Type B pancreatic cell (in vitro differentiated cells): ENCODE measurements at places on chromosomes 3 and 15. TPM values are rescaled to one million over a fixed set of nuclear protein-coding genes. Genes with fewer than 3 reads are reported as not detected.

DNA sequence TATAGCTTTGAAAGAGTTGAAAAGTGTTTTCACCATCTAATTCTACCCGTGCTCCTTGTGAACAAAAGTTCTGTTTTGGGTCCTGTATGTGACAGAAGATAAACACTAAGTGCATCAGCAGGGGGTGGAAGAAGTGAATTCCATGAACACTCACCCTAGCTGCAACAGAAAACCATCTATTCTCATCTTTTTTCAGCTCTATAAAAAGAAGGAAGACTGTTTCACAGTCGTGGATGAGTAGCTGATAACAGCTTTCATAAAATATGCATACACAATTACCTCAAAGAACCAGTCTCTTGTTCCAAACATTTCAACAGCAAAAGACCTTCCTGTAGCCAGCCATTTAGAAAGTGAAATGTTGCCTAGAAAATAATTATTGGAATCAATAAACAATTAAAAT, 281.7 kb upstream of the RASGRP1 start:
- no peak for DNase-seq

DNA sequence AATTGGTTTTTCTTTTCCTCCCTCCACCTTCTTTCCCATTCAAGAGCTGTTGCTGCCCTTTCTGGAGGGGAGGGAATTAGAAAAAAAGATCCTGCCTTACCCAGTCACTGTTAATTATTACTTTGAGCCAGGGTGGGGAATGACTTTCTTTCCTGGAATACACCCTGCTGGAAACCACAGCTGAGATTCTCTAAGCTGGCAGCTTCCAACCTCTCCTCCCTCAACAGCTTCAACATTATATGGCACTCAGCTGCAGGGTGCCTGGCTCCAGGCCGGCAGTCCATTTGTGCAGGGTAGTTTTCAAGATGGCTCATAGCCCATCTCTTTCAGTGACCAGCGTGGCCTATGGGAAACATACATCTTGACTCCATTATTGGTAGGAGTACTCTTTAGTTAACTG, 105.8 kb downstream of the UBE3A start:
- DNase-seq: no peak

GRCh38 chr3:7573330-7573729, 712.4 kb downstream of the GRM7 start:
- no peak for DNase-seq

DNA sequence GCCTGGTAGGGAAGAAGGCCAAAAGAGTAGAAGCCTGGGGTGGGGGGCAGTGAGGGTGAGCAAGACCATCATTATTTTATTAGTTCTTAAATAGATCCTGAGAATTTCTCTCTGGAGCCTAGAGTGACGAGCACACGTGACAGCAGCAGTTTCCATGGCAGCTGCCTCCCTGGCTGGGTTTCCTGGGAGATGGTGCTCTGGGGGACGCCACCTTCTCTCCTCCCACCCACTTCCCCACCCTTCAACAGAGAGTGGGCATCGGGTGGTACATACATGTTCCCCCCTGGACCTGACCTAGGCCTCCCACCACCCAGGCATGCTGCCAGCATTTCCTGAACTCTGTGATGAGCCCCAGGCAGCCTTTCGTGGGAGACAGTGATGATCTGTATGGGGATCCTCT, 12.9 kb downstream of the CELF6 start:
- no peak for DNase-seq

The PRRT3 gene
- 8.2 and 11.3 TPM in 2 replicates for total RNA-seq

The DGKG gene
- 1.5 and 11.6 TPM in 2 replicates for total RNA-seq

The GOLGA8J gene
- not detected in 2 replicates for total RNA-seq

The APBA2 gene
- 8.5 and 33.3 TPM in 2 replicates for total RNA-seq
